Activated naive CD8-positive, alpha-beta T cell treated with anti-CD3 and anti-CD28 coated beads, Interleukin-2, amount 10 ng/mL, durations not matched to agents 7 days and 5 days (primary cell): ENCODE measurements at places on chromosomes 3 and 15.
A peak's percentile ranks its signal among the peaks of the same experiment; 100 is the strongest.

GRCh38 chr15:67124911-67125588 lies 59.6 kb downstream of the SMAD3 start:
- no peak overlapping the region for H3K27ac ChIP-seq
- no peaks in the 10 kb centered on the region for H3K27me3 ChIP-seq
- peak; percentile 14 for DNase-seq
- H3K36me3 ChIP-seq = peaks cover 5% of the 10 kb centered on the region
- peaks cover 31% of the 10 kb centered on the region for H3K4me1 ChIP-seq
- H3K4me3 ChIP-seq = no peak overlapping the region

DNA sequence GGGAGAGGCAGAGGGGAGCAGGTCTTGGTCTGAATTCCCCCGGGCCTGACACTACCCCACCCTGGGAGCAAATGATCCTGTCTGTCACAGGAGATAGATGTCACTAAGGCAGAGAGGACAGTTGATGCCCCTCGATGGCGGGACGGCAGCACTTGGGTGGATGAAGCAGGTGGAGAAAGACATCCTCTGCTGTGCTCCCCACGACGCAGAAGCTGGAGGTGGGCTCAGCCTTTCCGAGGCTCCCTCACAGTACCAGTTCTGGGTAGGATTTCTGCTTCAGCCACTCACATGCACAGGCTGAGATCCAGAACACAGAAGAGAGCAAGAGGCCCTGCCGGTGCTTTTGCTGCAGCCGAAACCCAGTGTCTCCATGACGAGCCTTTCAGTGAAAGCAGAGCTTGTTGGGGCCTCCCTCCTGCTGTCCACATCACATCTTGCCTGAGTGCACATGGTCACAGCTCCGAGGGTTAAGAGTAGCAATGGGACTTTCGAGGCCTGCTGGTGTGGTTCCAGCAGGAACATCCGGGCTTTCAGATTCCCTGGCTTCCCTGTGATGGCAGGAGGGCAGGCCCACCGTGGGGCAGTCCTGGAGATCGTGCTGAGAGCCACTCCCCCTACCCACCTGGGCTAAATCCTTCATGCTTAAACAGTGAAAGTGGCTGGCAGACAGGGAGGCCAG lies 107.3 kb upstream of the PRR20G start:
- H3K4me3 ChIP-seq = no peak overlapping the region
- peaks cover 14% of the 10 kb centered on the region for H3K27me3 ChIP-seq
- no peaks in the 10 kb centered on the region for H3K36me3 ChIP-seq
- no peak overlapping the region for H3K27ac ChIP-seq

DNA sequence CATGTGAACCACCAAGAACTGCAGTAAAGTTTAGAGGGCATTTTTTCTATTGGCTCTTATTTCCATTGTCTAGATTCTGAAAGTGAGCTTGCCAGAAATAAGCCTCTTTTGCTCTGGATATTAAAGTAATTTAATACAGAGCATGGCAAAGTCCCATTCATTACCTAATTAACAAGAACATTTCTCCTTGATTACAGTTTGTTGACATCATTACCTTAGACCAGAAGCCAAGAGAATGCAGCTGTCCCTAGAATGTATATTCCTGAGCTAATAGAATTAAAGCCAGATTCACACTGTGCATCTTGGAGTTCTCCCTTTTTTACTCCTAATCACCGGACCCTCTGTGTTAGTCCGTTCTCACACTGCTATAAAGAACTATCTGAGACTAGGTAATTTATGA lies 46.4 kb upstream of the TM4SF4 start:
- no peak overlapping the region for H3K27ac ChIP-seq
- H3K27me3 ChIP-seq = peaks cover 7% of the 10 kb centered on the region
- no peaks in the 10 kb centered on the region for H3K4me1 ChIP-seq
- no peaks in the 10 kb centered on the region for H3K36me3 ChIP-seq

DNA sequence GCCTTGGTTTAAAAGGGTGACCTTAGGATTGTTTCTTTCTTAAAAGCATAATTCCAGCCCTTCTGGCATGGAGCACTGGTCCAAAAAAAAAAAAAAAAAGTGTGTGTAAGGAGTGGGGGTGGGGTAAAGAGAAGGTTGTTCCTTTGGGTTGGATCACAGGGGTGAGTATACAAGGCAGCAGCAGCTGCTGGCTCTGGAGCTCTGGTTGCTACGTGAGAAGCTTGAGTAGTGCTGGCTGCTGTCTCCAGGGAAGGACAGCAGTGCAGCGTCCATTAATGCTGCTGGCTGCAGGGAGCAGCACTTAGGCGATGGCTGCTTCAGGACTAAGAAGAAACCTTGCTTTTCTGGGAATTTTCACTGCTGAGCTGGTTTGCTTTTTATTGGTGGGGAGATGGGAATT lies 2.3 kb downstream of the SETD5 start:
- peaks cover 47% of the 10 kb centered on the region for H3K4me1 ChIP-seq
- peak overlapping the region; percentile 20 for H3K27ac ChIP-seq
- H3K36me3 ChIP-seq = peaks cover 21% of the 10 kb centered on the region
- peak overlapping the region; percentile 98 for H3K4me3 ChIP-seq
- no peaks in the 10 kb centered on the region for H3K27me3 ChIP-seq

DNA sequence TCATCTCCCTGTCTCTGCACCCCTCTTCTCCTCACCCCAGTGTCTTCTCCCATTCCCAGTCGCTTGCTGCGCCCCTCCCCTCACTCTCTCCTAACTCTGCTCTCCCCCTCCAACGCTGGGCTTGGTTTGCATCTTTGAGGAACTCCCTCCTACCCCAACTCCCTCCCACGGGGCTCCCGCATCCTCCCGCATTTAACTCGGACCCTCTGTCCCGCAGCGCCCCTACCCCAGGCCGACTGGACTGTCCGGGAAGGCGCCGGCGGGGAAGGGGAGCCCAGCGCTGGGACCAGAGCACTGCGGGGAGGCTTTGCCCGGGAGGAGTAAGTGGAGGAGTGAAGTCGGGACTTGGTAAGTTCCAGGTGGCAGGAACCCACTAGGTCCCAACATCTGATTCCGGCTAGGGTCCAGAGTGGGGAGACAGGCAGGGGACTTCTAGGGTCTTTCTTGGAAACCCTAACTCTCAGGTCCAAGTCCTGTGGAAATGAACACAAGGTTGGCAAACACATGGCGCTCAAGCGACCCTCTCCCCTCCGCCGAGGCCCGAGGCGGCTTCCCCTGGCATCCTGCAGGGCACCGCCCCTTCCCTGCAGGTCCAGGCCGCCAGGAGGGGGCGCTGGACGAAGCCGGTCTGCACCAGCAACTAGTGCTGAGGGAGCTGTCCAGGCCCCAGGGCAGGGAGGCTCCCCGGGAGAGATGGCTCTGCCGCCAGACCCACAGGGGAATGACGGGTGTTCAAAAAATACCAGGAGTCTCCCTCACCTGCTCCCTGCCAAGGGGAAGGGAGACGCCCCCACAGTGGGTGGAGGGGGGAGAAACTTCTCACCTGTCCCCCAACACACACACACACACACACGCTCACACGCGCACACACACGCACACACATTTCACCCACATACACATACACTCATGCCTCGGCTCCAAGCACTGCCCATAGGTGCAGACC lies 53.2 kb downstream of the LHFPL4 start:
- H3K4me1 ChIP-seq = peaks cover 2% of the 10 kb centered on the region
- peaks cover 37% of the 10 kb centered on the region for H3K27me3 ChIP-seq
- H3K4me3 ChIP-seq = no peak overlapping the region
- DNase-seq = peak; percentile 84

DNA sequence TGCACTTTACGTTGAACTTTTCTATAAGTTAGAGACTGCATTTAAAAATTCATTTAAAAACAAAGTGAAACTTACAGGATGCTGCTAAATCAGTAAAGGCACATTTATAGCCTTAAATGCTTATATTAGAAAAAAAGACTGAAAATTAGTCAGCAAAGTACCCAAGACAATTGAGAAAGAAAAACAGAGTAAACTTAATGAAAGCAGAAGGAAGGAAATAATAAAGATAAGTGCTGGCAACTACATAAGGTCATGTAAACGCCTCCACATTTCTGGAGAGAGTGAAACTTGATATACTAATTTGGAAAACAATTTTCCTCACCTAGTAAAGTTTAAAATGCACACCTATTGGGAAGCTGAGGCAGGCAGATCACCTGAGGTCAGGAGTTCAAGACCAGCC lies 58.2 kb upstream of the ACAN start:
- no peaks in the 10 kb centered on the region for H3K36me3 ChIP-seq
- H3K4me3 ChIP-seq = no peak overlapping the region
- H3K27ac ChIP-seq = no peak overlapping the region
